Mammary microvascular endothelial cell (primary cell): ENCODE measurements at places on chromosomes 12 and 14. TPM values are rescaled to one million over a fixed set of nuclear protein-coding genes. Genes with fewer than 3 reads are reported as not detected.

PXMP2 gene
- total RNA-seq, result 39.2 and 40.0 TPM in 2 replicates

TCP11L2 gene
- 9.2 and 9.4 TPM in 2 replicates for total RNA-seq

YAF2 gene
- total RNA-seq, result 8.7 and 9.4 TPM in 2 replicates

GPR162 gene
- total RNA-seq, result 0.30 and 0.80 TPM in 2 replicates

TSHR gene
- total RNA-seq, result not detected in 2 replicates

NTF3 gene
- total RNA-seq, result 0.13 TPM in 1 of 2 replicates, not detected in the other
